HFFc6 (cell line): ENCODE measurements at places on chromosomes 3 and 15.

GRCh38 chr3:95923496-95924210 lies 890.7 kb upstream of the EPHA6 start:
- peak; percentile 16 for DNase-seq

DNA sequence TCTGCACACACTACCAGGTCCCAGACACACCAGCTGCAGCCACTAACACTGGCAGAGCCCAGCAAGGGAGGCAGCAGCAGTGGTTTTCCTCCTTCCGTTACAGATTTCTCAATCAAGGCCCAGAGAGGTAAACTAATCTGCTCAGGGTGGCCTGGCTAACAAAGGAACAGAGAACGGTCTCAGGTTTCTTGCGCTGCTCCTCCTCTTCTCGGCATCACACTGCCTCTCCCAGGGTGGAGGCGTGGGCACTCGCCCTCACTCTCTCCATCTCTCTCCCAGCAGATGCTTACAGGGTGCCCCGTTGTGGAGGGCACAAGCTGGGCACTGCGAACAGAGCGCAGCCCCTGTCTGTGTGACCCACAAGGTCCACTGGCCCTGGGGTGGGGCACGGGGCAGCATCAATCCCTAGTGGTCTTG lies 228.7 kb downstream of the VPS13C start:
- DNase-seq, result no peak

- no peak for DNase-seq
These were observed 62.9 kb downstream of the SH3GL3 start for GRCh38 chr15:83510001-83510400.

DNA sequence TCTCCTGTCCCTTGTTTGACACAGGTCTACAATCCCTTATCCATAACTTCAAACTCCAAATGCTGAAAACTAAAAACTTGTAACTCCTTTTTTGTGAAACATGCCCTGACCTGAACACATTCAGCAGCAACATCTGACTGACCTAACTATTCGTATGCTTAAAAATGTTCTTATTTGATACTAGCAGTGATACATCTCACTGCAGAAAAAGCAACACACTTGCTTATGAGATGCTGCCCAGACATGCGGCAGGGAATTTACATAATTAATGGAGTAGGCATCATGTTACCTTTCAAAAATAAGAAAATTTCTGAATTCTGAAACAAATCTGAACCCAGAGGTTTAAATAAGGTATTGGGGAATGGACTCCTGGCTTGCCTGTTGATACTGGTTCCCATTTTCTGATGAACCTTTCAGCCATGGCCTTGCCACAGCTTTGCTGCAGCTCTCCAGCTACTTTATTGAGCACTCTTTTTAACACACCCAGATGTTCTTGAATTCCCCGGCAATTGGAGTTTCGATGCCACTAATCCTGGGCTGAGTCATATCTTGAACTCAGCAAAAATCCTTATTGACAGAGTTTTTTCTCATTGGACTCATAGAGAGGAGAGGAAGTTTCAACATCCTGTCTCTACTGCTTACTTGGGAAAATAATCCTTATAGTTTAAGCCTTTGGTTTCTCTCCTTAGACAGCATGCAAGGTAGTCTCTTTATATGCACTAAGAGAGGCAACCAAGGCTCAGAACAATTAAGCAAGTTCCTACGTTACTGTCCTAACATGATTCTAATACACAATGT lies 296.6 kb upstream of the LMCD1 start:
- DNase-seq, result no peak

DNA sequence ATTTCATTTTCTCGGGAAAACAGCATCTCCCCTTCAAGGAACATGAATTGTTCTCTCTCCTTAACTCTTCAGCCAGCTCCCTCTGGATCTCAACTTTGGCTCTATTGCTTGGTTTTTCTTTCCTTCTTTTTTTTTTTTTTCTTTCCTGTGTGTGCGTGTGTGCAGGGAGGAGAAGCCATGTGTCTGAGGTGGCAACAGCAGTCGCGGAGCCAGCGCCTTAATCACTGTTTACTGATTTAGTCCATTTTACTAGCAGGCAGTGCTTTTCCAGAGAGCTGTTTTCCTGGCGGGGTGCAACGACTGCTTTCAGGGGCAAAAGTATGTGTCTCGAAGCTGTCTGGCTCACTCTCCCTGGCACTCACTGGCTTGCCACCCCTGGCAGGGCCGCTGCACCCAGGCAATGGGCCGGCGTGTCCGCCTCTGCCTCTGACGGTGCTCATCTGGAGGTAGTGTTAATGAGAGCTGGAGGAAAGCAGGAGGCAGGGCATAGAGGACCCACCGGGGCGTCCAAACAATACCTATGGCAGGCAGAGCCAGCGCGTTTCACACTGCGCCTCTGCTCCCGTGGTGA lies 835.4 kb upstream of the NR2F2 start:
- no peak for DNase-seq

DNA sequence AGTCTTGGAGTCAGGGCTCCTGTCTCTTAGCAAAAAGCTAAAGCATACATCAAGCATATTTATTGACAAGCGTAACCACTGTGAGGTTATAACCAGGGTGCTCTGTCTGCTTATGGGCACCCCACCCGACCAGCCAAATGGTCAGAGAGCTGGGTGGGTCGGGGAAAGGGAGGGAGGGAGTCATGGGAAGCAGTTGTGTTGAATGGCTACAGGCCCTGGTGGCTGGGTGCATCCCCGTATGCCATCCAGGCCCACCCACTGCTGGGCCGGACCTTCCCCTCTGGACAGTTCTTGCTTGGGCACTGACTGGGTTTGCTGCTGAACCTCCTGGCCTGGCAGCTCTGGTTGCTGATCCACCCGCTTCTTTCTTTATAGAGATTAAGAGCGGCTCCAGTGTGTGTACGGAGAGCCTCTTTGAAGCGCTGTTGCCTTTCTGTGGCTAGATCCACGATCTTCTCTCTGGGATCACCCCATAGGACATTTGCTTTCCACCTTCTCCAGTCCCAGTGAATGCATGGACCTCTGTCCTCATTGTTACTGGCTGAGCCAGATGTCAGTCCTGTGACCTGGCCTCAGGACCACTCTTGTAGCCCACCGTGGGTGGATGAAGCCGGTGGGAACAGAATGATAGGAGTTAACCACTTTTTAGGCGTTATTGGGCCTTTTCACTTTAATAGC lies 59.6 kb downstream of the SMAD3 start:
- no peak for DNase-seq

- DNase-seq, result no peak
These were observed 28.8 kb upstream of the CORO2B start for GRCh38 chr15:68550004-68550403.

- DNase-seq, result peak; percentile 25
These were observed 49.4 kb upstream of the TNFAIP8L3 start for GRCh38 chr15:51144021-51144532.

DNA sequence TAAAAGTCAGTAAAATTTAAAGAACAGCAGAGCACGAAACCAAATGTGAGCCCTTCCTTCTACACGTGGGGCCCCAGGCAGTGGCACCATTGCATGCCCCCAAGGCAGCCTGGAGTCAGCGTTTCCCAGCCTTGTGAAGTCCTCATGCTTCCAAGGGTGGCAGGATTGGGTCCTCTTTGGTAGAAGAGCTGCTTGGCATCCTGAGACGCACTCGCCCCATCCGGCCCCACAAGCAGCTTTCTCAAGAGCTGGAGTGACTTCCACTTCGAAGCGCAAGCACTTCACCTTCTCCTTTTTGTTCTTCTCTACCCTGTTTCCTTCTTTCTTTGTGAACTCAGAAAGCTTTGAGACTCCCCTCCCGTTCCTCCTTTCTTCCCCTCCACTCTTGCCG lies 34.7 kb downstream of the ZNF710 start:
- no peak for DNase-seq

DNA sequence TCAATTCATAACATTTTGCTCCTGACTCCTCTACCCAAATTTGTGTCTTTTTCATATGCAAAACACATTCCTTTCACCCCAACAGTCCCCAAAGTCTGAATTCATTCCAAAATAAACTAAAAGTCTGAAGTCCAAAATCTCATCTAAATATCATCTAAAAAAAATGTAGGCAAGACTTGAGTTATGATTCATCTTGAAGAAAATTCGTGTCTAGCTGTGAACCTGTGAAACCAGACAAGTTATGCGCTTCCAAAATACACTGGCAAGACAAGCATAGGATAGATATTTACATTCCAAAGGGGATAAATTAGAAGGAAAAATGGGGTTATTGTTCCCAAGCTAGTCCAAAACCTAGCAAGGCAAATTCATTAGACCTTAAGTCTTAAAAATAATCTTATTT lies 1302.0 kb upstream of the GBE1 start:
- no peak for DNase-seq
